ENCODE measurements at places on chromosomes 2 and 18.

GRCh38 chr2:64482765-64483504, 29.0 kb downstream of the LGALSL start:
- H3K27me3 ChIP-seq, result no peaks in the 10 kb centered on the region
- no peak overlapping the region for H3K4me3 ChIP-seq
- DNase-seq, result no peak

GRCh38 chr2:204021290-204022081, 84.9 kb downstream of the ICOS start:
- H3K27ac ChIP-seq, result no peak overlapping the region
- H3K27me3 ChIP-seq, result no peaks in the 10 kb centered on the region
- H3K4me1 ChIP-seq, result no peaks in the 10 kb centered on the region
- DNase-seq, result no peak
- no peaks in the 10 kb centered on the region for H3K36me3 ChIP-seq

- no peaks in the 10 kb centered on the region for H3K36me3 ChIP-seq
- no peaks in the 10 kb centered on the region for H3K4me1 ChIP-seq
- H3K27ac ChIP-seq, result no peak overlapping the region
- H3K27me3 ChIP-seq, result no peaks in the 10 kb centered on the region
- DNase-seq, result no peak
These were observed 24.4 kb upstream of the FTCDNL1 start for GRCh38 chr2:199875400-199875799.

DNA sequence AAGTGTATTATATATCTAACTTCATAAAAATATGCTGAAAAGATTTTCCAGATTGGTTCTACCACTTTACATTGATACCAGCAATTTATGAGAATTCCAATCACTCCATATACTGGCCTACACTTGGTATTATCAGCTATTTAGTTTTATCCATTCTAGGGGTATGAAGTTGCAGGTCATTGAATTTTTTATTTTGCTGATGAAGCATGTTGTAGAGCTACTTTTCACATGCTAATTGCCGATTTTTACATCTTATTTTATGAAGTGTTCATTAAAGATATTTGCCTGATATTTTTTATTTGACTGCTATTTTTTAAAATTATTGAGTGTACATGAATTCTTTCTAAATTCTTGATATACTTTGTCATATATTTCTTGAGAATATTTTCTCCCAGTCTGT, 542.1 kb downstream of the ADCYAP1 start:
- H3K36me3 ChIP-seq, result no peaks in the 10 kb centered on the region
- no peak overlapping the region for H3K27ac ChIP-seq
- H3K4me3 ChIP-seq, result no peak overlapping the region
- H3K4me1 ChIP-seq, result no peaks in the 10 kb centered on the region

- H3K36me3 ChIP-seq, result no peaks in the 10 kb centered on the region
- H3K27ac ChIP-seq, result peak overlapping the region; percentile 86
- no peak for DNase-seq
- H3K27me3 ChIP-seq, result no peaks in the 10 kb centered on the region
These were observed 45.0 kb downstream of the QPCT start for GRCh38 chr2:37389395-37389794.

GRCh38 chr18:35436076-35436649, 59.0 kb upstream of the ZNF396 start:
- no peak for DNase-seq
- no peaks in the 10 kb centered on the region for H3K4me1 ChIP-seq
- H3K4me3 ChIP-seq, result no peak overlapping the region
- H3K36me3 ChIP-seq, result no peaks in the 10 kb centered on the region

GRCh38 chr18:23540867-23541266, 37.6 kb downstream of the RMC1 start:
- no peaks in the 10 kb centered on the region for H3K27me3 ChIP-seq
- peak overlapping the region; percentile 41 for H3K27ac ChIP-seq
- no peak for DNase-seq
- peaks cover 24% of the 10 kb centered on the region for H3K4me1 ChIP-seq
- H3K4me3 ChIP-seq, result no peak overlapping the region
- peaks cover 100% of the 10 kb centered on the region for H3K36me3 ChIP-seq

DNA sequence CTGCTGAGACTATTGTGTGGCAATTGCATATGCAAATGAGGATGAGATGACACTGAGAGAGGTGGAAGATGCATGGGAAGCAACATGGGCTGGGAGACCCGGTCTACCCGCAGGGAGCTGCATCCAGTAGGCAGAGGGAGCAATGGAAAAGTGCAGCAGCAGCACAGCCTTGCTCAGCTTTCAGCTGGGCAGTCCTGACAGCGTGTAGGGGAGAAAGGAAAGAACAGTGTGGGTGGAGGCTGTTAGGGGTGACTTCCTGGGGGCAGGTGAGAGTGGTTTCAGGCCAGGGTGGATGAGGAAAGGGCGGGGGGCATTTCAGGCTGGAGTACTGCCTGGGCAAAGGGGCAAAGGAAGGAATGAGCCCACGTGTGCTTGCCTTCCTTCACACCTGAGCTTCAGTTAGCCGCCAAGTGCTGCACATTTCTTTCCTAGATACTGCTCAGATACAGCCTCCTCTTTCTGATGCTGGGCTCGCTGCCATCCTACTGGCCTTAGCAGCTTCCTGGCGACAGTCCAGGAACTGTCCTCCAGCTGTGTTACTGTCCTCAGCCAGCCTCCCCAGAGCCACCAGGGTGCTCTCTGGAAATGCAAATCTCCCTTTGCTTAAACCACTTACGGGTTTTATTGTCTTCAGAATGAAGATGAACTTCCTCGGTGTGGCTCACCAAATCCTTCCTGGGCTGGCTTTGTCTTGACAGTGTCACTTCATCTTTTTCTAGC, 276.3 kb downstream of the TSN start:
- peak; percentile 57 for DNase-seq
- no peak overlapping the region for H3K4me3 ChIP-seq
- no peaks in the 10 kb centered on the region for H3K4me1 ChIP-seq
- no peak overlapping the region for H3K27ac ChIP-seq
- H3K36me3 ChIP-seq, result no peaks in the 10 kb centered on the region
- no peaks in the 10 kb centered on the region for H3K27me3 ChIP-seq

DNA sequence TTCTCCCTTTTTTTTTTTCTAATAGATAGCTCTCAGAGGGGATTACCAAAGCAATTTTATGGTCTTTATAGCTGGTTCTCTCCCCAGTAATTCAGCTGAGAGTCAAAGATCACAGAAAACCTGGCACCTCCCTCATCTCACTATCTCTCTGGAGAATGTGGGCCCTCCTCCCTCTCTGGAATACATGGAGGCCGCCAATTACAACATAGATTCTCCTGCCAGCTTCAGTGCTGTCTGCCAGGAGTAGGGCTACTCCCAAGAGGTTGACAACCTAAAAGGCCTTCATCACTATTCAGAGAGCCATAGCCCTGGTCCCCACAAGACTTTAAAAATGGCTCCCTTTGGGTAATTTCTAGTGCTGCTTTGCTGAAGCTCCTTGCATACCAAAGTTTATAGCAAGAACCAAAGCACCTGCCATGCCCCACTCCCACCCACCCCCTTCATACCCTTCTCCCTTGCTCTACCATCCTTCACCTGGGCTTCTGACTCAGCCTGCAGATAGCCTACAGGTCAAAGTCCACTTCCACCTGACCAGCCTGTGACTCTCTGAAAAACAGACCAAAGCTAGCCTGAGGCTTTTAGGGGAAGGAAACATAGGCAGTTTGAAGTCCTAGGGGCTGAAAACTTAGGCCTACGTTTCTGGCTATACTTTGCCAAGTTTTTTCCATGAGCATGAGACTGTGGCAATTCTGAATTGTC, 472.3 kb downstream of the TNS1 start:
- no peaks in the 10 kb centered on the region for H3K27me3 ChIP-seq
- no peak overlapping the region for H3K4me3 ChIP-seq
- no peaks in the 10 kb centered on the region for H3K36me3 ChIP-seq
- DNase-seq, result no peak
- no peaks in the 10 kb centered on the region for H3K4me1 ChIP-seq

GRCh38 chr2:241848761-241849615, 9.7 kb downstream of the PDCD1 start:
- no peak for DNase-seq
- no peak overlapping the region for H3K4me3 ChIP-seq
- H3K36me3 ChIP-seq, result no peaks in the 10 kb centered on the region
- peaks cover 27% of the 10 kb centered on the region for H3K27me3 ChIP-seq
- H3K4me1 ChIP-seq, result peaks cover 3% of the 10 kb centered on the region

GRCh38 chr2:215692387-215693079, 256.7 kb upstream of the FN1 start:
- H3K36me3 ChIP-seq, result no peaks in the 10 kb centered on the region
- no peaks in the 10 kb centered on the region for H3K27me3 ChIP-seq
- H3K27ac ChIP-seq, result peak overlapping the region; percentile 29
- no peak for DNase-seq
- H3K4me1 ChIP-seq, result peaks cover 19% of the 10 kb centered on the region
- H3K4me3 ChIP-seq, result no peak overlapping the region

DNA sequence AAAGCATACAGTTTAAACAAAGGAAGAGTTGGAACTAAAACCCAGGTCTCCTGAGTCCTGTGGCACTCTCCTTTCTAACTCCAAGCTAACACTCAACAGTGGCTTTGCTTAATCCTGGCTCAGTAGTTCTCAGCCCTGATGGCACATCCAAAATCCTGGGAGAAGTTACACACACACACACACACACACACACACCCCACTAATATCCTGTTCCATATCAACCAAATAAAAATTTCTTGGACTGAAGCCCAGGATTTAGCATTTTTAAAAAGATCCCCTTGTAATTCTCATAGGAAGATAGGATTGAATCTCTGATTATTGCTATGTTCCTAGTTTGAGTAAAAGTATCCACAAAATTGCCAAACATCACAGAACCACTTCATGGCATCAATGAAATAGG, 136.1 kb upstream of the RIOK3 start:
- no peaks in the 10 kb centered on the region for H3K27me3 ChIP-seq
- H3K27ac ChIP-seq, result no peak overlapping the region
- H3K36me3 ChIP-seq, result no peaks in the 10 kb centered on the region
- DNase-seq, result no peak

GRCh38 chr18:30094556-30094955, 948.0 kb downstream of the DSC3 start:
- H3K27me3 ChIP-seq, result no peaks in the 10 kb centered on the region
- no peak for DNase-seq
- no peak overlapping the region for H3K4me3 ChIP-seq
- H3K4me1 ChIP-seq, result no peaks in the 10 kb centered on the region
- H3K27ac ChIP-seq, result no peak overlapping the region

DNA sequence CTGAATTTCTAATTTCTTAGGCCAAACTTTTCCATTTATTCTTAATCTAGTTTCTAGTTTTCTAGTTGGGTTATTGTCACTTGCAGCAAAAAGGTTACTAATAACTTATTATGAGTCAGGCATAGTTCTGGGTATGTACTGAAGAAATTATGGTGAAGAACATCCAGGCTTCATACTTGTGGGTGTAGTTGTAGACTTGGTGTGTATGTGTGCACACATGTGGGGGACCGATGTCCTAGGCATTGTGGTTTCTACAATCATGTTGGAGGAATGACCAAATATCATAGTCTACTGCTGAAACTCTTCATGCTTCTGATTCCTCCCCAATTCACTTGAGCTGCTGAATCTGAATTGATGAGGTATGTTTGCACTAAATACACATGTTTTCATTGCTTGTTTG, 141.2 kb downstream of the PMAIP1 start:
- no peak overlapping the region for H3K27ac ChIP-seq
- H3K4me1 ChIP-seq, result no peaks in the 10 kb centered on the region
- no peaks in the 10 kb centered on the region for H3K27me3 ChIP-seq
- no peak for DNase-seq
- H3K36me3 ChIP-seq, result no peaks in the 10 kb centered on the region

DNA sequence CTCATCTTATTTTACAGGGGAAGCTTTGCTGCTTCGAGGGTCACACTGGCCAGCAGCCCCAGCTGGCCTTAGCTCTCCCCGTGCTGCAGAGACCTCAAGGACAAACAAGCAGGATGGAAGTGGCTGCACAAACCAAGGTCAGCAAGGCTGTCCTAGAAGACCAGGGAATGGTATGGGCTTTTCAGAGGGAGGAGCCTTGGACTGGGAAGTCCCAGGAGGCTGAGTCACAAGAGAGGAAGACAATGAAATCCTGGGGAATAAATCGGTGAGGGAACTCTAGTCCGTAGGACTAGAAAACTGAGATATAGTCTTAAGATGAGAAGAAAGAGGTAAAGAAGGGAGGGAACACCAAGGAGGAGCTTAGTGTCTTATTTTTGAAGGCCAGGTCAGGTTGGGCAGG, 15.7 kb downstream of the CREG2 start:
- H3K27ac ChIP-seq, result no peak overlapping the region
- no peaks in the 10 kb centered on the region for H3K36me3 ChIP-seq
- no peak for DNase-seq
- H3K27me3 ChIP-seq, result no peaks in the 10 kb centered on the region
- no peaks in the 10 kb centered on the region for H3K4me1 ChIP-seq
- no peak overlapping the region for H3K4me3 ChIP-seq

- H3K27ac ChIP-seq, result peak overlapping the region; percentile 80
- no peaks in the 10 kb centered on the region for H3K27me3 ChIP-seq
- peaks cover 12% of the 10 kb centered on the region for H3K4me1 ChIP-seq
- no peaks in the 10 kb centered on the region for H3K36me3 ChIP-seq
- no peak for DNase-seq
These were observed 34.6 kb downstream of the MBP start for GRCh38 chr18:77098029-77098428.

- no peaks in the 10 kb centered on the region for H3K27me3 ChIP-seq
- peaks cover 59% of the 10 kb centered on the region for H3K4me1 ChIP-seq
- H3K4me3 ChIP-seq, result peak overlapping the region; percentile 67
- no peaks in the 10 kb centered on the region for H3K36me3 ChIP-seq
- H3K27ac ChIP-seq, result peak overlapping the region; percentile 100
- DNase-seq, result no peak
These were observed 2.1 kb downstream of the PCBP1 start for GRCh38 chr2:70089220-70089982.

GRCh38 chr2:27823135-27823534, 51.6 kb downstream of the MRPL33 start:
- H3K4me1 ChIP-seq, result peaks cover 7% of the 10 kb centered on the region
- no peaks in the 10 kb centered on the region for H3K36me3 ChIP-seq
- H3K27ac ChIP-seq, result no peak overlapping the region
- H3K4me3 ChIP-seq, result no peak overlapping the region
- H3K27me3 ChIP-seq, result no peaks in the 10 kb centered on the region

- no peak overlapping the region for H3K4me3 ChIP-seq
- H3K27me3 ChIP-seq, result no peaks in the 10 kb centered on the region
- no peak for DNase-seq
- no peaks in the 10 kb centered on the region for H3K36me3 ChIP-seq
- no peaks in the 10 kb centered on the region for H3K4me1 ChIP-seq
- no peak overlapping the region for H3K27ac ChIP-seq
These were observed 530.8 kb downstream of the ADCYAP1 start for GRCh38 chr18:1435487-1435886.

DNA sequence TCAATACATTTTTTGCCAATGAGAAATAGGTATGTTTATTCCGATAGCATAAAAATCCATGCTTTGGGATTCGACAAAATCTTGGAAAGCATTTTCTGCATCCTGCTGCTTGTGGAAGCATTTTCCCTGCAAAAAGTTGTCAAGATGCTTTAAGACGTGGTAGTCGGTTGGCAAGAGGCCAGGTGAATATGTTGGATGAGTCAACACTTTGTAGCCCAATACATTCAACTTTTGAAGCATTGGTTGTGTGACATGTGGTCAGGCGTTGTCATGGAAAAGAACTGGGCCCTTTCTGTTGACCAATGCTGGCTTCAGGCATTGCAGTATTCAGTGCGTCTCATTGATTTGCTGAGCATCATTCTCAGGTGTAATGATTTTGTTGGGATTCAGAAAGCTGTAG, 764.5 kb downstream of the TRIB2 start:
- H3K27ac ChIP-seq, result no peak overlapping the region
- H3K4me3 ChIP-seq, result no peak overlapping the region
- H3K27me3 ChIP-seq, result no peaks in the 10 kb centered on the region
- no peak for DNase-seq
- no peaks in the 10 kb centered on the region for H3K4me1 ChIP-seq
- H3K36me3 ChIP-seq, result no peaks in the 10 kb centered on the region

Measured in left lung (tissue), 14 donors.